Myocyte (in vitro differentiated cells): ENCODE measurements at places on chromosomes 6 and 20.

DNA sequence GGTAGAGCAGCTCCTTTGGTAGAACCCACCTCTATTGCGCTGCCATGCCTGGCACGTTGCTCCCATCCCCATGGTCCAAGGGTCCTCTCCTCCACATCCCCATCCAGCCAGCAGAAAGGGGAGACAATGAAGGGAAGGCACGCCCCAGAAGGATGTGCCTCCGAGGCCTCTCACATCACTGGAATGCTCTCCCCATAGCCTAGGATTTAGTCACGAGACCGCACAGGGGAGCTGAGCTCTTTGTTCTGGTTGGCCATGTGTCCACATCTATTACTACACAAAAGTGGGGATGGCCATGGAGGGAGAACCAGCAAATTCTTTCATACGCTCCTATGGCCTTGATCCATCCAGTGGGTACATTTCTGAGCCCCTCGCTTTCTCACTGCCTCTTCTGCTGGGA is 60.5 kb upstream of the SALL4 start:
- DNase-seq, result no peak

GRCh38 chr6:162922563-162923166 is 194.9 kb downstream of the PACRG start:
- DNase-seq, result no peak

DNA sequence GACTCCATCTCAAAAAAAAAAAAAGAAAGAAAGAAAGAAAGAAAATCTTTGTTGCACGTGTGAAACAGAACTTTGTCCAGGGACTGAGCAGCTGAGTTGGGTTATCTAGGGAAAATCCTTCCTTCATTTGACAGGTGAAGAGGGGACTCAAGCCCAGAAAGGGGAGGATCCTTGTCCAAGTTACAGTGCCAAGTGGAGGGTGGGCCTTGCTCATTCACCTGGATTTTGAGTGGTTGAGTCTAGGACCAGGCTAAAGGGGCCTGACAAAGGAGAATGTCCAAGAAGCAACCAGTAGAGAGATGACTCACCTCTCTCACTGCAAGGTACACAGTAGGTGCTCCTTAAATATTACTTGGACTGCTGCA is 2.7 kb downstream of the TGIF2 start:
- DNase-seq, result no peak

GRCh38 chr6:148837941-148838340 is 91.1 kb downstream of the UST start:
- no peak for DNase-seq

DNA sequence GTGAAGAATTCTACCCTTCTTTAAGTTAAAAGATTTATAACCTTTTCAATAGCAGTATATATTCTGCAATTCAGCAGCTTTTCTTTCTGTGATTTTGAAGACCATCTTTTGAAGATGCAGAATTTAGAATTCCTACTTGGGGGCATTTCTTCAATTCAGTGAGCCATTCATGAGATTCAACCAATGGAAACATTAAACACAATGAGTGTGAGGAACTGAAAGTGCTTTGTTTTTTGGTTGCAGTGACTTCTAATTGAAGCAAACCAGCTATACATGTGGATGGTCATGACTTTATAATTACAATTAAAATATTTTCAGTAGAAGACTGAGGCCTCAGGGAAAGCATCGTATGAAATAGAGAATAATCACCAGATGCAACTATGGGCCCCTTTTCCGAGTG is 108.3 kb downstream of the CARMIL1 start:
- DNase-seq, result no peak

- DNase-seq, result no peak
Measured at GRCh38 chr20:57582029-57582378, 21.1 kb downstream of the PCK1 start.
